ENCODE measurements at places on chromosomes 13 and 19.

- DNase-seq, result no peak
Measured at GRCh38 chr13:97114651-97115050, 107.5 kb upstream of the MBNL2 start.

DNA sequence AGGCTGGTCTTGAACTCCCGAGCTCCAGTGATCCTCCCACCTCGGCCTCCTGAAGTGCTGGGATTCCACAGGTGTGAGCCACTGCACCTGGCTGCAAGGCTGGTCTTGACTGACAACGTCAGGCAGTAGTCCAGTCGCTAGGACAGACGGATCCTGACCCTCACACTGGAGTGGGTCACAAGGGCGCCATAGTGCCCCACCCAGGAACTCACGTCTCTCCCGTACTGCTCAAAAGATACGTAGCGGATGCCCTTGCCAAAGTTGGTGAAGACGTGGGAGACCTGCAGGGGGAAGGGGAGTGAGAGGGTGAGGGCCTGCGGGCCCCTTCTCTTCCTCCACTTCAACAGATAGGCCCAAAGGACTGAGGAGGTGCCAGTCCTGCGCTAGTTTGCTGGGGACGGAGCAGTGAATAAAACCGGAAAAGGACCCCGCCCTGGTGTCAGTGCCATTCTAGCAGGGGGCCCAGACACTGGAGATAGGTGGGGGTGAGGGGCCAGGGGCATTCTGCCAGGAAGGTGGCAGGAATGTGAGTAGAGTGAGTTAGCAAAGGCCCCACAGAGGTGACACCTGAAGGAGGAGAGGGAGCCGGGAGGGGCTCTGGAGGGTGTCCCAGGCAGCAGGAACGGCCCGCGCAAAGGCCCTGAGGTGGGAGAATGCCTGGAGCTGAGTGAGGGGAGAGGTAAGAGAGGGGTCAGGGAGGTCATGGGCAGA is 11.9 kb downstream of the MRPS12 start:
- DNase-seq, result no peak

DNA sequence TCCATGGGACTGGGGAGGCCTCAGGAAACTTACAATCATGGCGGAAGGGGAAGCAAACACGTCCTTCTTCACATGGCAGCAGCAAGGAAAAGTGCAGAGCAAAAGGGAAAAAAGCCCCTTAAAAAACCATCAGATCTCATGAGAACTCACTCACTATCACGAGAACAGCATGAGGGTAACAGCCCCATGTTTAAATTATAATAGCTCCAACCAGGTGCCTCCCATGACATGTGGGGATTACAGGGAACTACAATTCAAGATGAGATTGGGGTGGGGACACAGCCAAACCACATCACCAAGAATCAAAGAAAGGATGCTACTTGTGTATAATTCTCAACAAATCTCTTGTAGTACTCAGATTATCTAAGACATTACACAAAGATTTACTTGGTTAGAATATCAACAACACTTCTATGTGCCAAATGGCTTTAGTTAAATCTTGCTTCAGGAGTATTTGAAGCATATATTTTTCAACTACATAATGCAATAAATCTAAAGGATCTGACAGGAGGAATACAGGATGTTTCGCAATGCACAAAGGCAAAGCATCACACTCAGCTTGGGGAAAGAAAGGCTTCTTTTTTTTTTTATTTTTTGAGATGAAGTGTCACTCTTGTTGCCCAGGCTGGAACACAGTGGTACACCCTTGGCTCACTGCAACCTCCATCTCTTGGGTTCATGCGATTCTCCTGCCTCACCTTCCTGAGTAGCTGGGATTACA is 180.0 kb downstream of the LHFPL6 start:
- no peak for DNase-seq

DNA sequence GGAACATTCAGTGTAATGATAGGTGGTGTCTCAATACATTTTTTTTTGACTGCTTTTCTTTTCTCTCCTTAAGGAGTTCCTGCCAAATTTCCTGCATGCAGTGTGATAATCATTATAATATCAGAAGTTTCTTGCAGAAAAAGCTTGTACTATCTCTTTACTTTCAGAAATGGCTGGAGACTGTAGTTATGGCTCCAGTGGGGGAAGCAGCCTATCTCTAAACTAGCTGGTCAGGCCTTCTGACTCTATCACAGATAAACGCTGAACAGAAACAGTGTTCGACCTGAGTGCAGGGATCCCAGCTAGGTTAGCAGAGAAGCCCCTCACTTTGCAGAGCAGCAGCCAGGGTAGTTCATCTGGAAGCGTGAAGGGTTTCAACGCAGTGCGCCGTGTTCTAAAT is 1.9 kb downstream of the CCNE1 start:
- no peak for DNase-seq

DNA sequence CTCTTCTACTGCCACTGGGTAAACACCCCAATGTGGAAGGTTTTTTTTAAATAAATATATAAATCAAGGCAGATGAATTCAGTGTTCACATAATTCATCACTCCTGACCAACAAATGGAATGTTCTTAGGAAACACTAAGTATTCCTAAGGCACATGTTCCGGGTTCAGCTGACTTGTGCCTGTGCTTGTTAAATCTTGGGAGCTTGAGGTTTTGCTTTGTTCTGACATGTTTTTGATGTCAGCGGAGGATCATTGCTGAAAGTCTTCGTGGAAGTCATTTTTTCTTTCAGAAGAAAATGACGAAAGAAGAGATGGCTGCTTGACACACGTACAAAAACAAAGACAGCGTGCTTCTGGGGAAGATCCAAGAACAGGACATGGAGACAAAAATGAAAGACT is 185.8 kb downstream of the MZT1 start:
- DNase-seq, result no peak

DNA sequence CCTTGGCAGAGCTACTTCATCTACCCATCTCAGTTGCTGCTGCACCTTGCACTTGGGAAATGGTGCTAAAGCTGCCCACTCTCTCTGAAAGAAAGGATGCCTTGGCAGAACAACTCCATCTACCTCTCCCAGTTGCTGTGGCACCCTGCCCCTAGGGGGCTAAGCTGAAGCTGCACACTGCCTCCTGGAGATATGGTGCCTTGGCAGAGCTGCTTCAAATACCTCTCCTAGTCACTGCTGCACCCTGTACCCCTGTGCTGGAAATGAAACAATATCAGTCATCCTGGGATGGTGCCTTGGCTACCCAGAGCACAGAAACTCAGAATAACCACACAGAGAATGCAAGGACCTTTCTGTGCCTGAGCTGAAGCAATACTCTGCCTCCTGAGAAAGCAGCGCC is 615.8 kb downstream of the DIAPH3 start:
- DNase-seq, result no peak

DNA sequence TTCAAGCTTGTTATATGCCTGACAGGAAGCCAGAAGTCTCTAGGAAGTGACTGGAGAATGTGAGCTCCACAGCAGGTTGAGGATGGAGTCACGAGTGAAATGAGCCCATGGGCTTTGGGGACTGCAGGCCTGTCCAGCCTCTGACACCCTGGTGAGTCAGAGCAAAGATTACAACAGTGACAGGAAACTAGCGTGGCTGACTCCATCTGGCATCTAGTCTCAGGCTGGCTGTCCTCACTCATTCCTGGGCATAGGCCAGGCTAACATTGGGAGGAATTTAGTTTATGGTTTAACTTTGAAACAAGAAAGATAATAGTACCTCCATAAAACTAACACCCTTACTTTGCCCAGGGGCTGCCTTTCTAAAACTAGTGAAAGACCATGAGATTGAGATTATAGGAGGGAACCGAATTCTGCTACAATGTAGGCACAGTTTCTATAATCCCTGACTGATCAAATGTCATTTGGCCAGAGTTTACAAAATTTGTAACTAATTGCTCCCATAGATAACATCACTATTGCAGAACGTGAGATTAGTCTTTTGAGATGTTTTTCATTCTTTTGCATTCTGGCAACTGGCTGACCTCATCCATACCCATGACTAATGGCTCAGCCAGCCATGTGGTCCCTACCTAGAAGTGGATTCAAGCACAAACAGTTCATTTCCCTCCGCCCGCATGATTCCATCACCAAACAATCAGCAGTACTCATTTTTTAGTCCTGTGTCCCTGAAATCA is 28.4 kb downstream of the PSG1 start:
- no peak for DNase-seq

GRCh38 chr13:112343591-112343990 is 32.6 kb upstream of the SPACA7 start:
- DNase-seq, result no peak

- no peak for DNase-seq
Measured at GRCh38 chr13:54945973-54946372, 1917.4 kb downstream of the OLFM4 start.

GRCh38 chr13:88125055-88125454 is 453.9 kb downstream of the SLITRK5 start:
- DNase-seq, result no peak

DNA sequence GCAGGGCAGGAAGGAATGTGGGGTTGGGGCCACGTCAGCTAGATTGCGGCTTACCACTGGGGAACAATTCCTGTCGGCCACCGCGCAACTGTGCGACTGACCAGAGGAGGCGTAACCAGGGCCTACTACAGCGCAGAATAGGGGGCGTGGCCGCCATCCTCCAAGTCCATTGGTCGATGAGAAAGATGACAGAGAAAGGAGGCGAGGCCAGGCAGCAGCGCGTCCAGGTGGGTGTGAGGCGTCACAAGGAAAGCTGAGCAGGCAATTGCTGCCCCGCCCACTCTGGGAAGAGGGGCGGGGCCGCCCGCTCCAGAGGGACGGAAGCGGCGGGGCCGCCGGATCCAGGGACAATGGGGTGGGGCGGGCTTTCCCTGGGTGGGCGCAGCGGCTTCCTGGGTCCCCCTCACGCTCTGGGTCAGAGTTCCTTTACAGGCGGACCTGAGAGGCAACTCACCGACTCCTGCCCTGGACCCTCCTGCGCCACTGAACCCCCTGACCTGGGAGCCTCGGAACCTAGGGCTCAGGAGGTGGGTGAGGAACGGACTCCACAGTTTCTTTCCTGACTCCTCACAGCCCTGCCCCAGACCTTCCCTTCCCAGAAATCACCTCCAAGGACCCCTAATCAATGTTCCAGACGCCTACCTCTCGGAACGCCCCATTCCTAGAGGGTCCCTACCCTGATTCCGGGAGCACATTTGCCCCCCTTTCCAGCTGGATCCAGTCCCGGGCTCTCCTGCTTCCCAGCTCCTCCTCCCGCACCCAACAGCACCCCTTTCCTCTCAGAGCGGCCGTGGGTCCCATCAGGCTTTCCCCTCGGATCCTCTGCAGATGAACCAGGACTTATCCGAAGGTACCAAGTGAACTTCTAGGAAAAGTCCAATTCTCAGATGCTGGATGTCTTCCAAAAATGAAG is 101.5 kb upstream of the ZNF492 start:
- no peak for DNase-seq

GRCh38 chr13:42328672-42329071 is 56.7 kb downstream of the AKAP11 start:
- DNase-seq, result no peak

- DNase-seq, result no peak
Measured at GRCh38 chr13:110062077-110062776, 244.7 kb downstream of the COL4A1 start.

DNA sequence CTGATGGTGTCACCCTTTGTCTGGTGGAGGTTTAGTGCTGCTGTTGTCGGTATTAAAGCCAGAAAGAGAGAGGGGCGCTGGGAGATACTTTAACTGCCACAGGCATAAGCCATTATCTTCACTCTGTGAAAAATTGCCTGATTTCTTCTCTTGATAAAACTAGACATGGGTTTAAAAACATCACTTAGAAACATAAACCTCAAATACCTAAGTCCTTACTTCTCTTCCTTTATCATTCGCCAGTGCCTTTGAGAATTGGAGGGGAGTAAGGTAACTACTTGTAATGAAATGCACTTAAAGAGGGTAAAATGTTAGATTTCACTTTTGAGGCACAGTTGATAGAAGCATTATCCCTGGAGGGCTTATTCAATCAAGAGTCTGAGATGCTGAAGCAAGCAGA is 434.5 kb downstream of the OLFM4 start:
- no peak for DNase-seq

DNA sequence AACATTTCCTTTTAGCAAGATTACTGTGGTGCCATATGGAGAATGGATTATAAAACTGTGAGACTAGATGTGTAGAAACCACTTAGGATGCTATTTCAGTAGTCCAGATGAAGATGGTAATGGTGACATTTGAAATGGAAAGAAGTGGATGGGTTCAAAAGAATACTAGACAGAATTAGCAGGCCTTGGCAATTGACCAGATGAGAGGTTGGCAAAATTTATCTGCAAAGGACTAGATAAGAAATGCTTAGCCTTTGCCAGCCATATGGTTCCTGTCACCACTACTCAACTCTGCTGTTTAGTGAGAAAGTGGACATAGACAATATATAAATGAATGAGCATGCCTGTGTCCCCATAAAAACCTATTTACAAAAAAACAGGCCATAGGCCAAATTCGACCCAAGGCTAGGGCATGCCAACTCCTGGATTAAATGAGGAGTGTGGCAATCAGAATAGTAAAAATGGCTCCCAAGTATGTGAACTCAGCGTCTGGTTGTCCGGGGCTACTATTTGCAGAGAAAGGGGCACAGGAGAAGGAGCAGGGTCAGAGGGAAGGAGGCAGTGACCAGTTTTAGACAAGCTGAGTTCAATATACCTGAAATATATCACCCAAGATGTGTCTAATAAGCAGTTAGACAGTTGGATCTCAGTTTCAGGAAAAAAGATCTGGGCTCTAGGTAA is 98.4 kb downstream of the ENOX1 start:
- DNase-seq, result no peak

- DNase-seq, result no peak
Measured at GRCh38 chr19:28519952-28520861, 692.7 kb downstream of the UQCRFS1 start.

GRCh38 chr13:21616205-21616866 is 12.4 kb upstream of the MICU2 start:
- no peak for DNase-seq

GRCh38 chr19:5832527-5833216 is 6.8 kb downstream of the FUT6 start:
- DNase-seq, result no peak

DNA sequence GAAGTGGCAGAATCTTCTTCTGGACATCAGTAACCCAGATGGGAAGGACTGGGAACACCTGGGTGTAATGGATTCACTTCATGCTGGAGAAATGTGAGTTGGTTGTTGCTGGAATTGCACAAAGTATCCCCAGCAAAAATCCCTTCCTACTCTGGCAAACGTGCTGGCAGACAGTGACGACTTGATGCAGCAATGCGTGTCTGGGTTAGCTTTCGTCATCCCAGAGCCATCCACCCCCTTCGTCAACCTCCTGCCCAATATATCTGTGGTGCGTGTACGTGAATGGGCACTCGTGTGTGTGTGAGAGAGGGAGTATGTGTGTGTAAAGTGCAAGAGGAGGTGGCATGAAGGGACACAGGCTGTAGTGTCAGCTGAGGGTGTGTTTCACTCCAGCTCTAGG is 70.9 kb downstream of the TM9SF2 start:
- no peak for DNase-seq

GRCh38 chr13:49571299-49572240 is 13.8 kb downstream of the RCBTB1 start:
- no peak for DNase-seq
